ENCODE measurements at places on chromosomes 16 and 17. TPM values are rescaled to one million over a fixed set of nuclear protein-coding genes. Genes with fewer than 3 reads are reported as not detected.

Gene BRICD5
- total RNA-seq, result 6.9 TPM

DNA sequence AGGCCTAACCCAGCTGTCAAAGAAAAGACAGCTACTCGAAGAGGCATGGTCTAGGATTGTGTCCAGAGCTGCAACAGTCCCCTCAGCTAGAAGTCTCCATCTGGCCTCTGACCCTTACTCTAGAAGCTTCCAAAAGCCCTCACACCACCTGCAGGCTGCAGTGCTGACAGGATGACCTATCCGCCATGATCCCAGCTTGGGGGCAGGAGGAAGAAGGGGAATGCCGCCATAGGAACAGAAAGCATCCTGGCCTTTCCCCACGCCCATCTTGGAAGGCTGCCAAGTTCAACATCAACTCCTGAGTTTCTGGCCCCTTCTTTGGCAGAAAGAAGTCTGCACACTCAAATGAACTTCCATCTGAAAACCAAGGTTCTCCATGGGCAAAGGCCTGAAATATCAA lies 3.1 kb upstream of the KRT36 start:
- DNase-seq, result peak; percentile 34

- DNase-seq, result no peak
Observed at GRCh38 chr16:51107742-51108141, 43.3 kb downstream of the SALL1 start.

DNA sequence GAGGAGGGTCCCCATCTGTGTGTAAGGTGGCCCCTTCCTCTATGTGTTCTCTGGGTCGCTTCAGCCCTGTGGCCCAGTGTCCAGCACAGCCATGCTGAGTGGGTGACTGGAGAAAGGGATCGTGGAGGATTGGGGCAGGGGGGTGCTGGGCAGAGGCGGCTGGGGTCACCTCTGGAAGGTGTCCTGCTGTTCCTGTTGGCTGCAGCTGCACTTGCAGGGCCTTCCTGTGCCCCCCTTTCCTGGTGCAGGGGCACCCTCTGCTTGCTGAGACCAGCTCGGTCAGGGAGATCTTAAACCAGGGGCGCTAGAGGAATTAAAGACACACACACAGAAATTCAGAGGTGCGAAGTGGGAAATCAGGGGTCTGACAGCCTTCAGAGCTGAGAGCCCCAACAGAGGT lies 11.1 kb downstream of the IL32 start:
- no peak for DNase-seq

GRCh38 chr17:76038050-76038449 lies 10.9 kb upstream of the EVPL start:
- DNase-seq, result no peak

- DNase-seq, result no peak
Observed at GRCh38 chr16:75703306-75703705, 2.0 kb upstream of the DUXB start.

DNA sequence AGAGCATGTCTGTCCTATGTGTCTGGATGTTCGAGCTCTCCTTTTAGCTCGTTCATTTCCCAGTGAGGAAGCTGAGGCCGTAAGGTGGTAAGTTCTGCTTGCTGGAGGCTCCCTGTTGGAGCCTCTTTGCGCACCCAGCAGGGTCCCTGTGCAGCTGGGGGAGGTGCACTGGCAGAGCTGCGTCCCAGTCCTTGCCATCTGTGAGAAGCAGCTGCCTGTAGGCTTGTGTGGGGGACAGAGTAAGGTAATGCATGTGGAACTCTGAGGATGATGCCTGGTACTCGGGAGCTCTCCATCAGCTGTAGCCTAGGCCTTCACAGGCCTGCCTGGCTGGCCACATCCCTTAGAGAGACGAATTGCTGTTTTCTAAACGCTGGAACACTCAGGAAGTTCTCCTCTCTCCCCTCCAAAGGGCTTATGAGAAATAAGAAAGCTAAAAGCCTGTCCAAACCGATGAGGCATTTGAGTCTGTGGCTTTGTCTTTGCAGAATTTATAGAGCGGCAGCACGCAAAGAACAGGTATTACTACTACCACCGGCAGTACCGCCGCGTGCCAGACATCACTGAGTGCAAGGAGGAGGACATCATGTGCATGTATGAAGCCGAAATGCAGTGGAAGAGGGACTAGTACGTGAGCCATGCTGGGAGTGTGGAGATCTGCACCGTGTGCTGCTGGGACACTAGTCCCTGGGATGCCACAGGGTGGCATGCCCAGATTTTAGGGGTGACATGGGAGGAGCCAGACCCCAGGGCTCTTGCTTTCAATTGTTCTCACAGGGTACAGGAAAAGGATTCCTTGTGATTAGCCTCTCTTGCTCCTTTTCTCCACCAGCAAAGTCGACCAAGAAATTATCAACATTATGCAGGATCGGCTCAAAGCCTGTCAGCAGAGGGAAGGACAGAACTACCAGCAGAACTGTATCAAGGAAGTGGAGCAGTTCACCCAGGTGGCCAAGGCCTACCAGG lies 1.6 kb downstream of the NDUFB10 start:
- no peak for DNase-seq

Gene KRT24
- total RNA-seq, result not detected

- peak; percentile 73 for DNase-seq
Observed at GRCh38 chr17:57243171-57243622, 13.1 kb upstream of the MSI2 start.

Gene PIMREG
- total RNA-seq, result 1.6 TPM

GRCh38 chr17:64165347-64165746 lies 35.4 kb upstream of the ERN1 start:
- DNase-seq, result no peak
